AG09309 (cell line): ENCODE measurements at places on chromosomes 4 and X.

- DNase-seq = no peak
Observed at GRCh38 chrX:28225513-28225912, 244.3 kb upstream of the DCAF8L1 start.

DNA sequence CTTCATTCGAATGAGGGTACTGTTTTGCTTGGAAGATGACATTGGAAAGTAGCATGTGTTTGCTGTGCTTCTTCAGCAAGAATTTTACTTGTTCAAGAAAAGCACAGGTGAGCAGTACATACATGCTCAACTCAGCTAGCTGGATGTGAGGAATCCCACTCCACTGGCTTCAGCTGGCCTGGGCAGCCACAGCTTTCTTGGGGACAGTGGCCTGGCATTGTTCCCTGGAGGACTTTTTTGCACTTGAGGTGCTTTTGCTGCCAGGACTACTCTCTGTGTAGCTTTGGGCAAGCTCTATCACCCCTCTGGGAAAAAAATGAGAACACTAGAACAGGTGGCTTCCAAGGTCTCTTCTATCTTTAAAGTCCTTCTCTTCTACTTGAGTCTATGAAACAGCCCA is 184.3 kb downstream of the LDB2 start:
- no peak for DNase-seq

- DNase-seq = no peak
Observed at GRCh38 chr4:109065006-109065405, 237.5 kb downstream of the COL25A1 start.

GRCh38 chr4:3251691-3252479 is 2.9 kb downstream of the MSANTD1 start:
- no peak for DNase-seq

DNA sequence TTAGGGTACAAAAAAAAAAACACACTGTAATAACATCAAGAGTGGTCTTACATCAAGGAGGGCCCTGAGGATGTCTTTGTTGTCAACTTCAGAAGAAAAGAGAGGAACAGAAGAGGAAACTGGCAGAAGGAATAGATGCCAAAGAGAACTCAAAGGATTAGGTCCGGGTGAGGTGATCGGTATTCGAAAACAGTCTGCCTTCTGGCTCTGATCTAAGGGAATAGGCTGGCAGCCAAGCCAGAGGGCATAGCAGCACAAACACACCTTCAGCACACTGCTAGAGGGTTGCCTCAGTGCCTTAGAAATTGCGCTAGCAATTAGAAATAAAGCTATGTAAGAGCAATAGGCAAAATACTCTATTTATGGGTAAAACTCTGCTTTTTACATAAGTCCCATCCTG is 91.4 kb upstream of the TTC29 start:
- DNase-seq = no peak

DNA sequence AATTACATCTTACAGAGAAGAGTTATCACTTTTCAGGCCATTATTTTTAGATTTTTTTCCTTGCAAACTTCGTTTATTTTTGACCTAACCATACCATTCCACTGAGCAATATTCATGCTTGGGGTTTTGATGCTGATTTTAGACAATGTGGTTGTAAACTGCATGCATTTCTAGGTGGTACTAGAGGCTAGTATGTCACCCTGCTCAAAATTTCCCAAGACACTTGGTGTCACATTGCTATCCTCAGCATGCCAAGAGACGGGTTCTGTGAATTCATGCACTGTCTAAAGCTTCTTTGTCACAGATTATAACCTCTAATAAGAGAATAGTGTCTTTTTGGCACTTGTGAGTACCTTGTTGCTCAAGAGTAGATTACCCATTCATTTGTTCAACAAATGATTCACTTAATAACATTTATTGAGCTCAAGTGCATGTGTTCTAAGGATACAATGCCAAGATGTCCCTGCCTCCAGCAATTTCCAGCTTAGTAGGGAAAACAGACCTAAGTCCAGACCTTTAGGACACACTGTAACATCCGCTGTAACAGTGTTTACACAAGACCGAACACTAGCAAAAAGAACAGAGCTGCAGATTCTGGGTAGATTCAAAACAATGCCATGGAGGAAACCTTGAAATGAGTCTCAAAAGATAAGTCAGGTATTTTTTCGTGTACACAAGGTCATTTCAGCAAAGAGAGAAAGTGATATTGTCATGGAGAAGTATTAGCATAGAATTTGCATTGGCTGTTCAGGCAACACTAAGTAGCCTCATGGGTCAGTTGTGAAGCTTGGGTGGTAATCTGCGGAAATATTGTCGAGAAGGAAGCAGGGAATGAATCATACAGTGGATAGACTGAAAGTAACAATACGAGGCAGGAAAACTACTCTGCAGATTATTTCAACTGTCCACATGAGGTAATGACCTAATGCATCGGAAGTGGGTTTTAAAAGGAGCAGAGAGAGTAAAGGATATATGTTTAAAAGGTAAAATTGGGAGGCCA is 515.1 kb upstream of the ZFP42 start:
- peak; percentile 29 for DNase-seq

DNA sequence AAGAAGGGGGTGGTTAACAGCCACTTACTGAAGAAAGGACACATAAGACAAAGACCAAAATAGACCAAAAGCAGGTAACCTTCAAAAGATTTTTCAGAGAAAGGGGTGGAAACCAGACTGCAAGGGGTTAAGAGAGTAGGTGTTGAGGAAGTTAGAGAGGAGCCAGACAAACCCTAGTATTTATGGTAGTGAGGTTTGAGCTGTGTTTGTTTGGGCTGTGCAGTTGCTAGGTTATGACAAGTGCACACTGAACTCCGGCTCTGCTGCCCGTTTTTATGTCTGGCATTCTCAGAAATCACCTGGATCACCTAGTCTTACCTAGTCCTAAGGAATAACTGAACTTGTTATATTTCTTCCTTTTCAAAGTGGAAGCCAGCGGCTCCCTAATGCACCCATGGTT is 22.9 kb upstream of the G3BP2 start:
- no peak for DNase-seq

- DNase-seq = no peak
Observed at GRCh38 chr4:118279328-118279727, 73.5 kb downstream of the PRSS12 start.

GRCh38 chrX:11537141-11537540 is 128.6 kb downstream of the ARHGAP6 start:
- no peak for DNase-seq

GRCh38 chr4:5474756-5475155 is 233.6 kb downstream of the EVC2 start:
- DNase-seq = no peak

- DNase-seq = no peak
Observed at GRCh38 chrX:132001127-132001526, 22.0 kb upstream of the STK26 start.

GRCh38 chr4:158885564-158885963 is 116.7 kb downstream of the FNIP2 start:
- DNase-seq = no peak
